Smooth muscle cell of trachea (primary cell): ENCODE measurements at places on chromosomes 5 and 9. TPM values are rescaled to one million over a fixed set of nuclear protein-coding genes. Genes with fewer than 3 reads are reported as not detected.

ANKRD18B gene
- 0.87 and 2.6 TPM in 2 replicates for total RNA-seq

UNC13B gene
- 42.5 and 43.8 TPM in 2 replicates for total RNA-seq

PCDH1 gene
- 0.33 and 0.58 TPM in 2 replicates for total RNA-seq

ANKS6 gene
- 16.4 and 23.0 TPM in 2 replicates for total RNA-seq

SHISAL2B gene
- not detected in 2 replicates for total RNA-seq
